Stimulated activated CD8-positive, alpha-beta memory T cell treated with anti-CD3 and anti-CD28 coated beads, Interleukin-2, amount 100 ng/mL, for 48 hours (primary cell): ENCODE measurements at places on chromosomes 12 and 14.

DNA sequence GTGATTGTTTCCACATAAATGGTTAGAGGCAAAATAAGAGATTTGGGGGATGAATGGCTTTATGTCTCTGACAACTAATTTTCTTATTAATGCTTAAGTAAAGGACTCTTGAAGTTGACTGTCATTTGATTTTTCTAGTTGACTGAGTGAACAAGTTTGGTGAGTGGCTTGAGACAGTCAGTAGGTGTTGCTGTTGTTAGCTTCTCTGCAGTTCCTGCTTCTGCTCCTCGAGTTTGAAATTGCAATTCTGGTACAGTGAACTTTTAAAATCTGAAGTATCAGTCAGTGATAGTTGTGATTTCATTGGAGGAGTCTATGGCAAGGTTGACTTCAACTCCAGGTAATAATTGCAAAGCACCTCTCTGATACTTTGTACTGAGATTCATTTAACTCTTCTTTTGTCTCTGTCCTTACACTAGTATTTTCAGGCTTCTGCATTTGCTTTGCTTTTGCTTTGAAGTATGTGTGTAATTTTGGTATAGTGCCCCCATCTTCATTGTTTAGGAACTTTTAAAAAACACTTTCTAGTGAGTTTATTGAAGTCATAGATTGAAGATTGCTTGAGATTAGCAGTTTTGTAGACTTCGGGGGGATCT, 415.5 kb downstream of the PCNX1 start:
- no peak for DNase-seq

DNA sequence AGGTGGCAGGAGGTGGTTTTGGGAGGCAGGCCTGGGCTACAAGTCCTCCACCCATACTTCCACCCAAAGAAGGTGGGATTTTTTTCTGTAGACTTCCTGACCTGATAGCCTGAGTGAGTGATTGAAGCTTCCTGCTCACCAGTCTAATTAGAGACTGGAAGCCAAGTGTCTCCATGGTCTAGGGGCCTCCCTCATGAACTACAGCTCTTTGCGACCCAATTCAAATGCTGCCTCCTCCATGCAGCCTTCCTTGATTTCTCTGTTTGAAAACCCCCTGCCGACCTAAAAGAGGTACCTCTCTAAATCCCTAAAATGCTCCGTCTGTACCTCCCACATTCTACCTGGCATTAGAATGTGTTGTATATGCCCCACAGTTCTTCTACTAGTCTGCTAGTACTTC, 124.9 kb downstream of the PLXNC1 start:
- DNase-seq, result no peak

DNA sequence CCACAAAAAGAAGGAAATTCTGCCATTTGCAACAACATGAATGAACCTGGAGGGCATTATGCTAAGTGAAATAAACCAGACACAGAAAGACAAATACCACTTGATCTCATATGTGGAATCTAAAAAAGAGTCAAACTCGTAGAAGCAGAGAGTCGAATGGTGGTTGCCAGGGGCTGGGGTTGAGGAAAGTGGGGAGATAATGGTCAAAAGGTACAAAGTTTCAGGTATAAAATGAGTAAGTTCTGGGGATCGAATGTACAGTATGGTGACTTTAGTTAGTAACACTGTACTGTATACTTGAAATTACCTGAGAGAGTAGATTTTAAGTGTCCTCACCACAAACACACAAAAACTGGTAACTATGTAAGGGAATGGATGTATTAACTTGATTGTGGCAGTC, 129.4 kb downstream of the PPM1H start:
- no peak for DNase-seq

- no peak for DNase-seq
Observed at GRCh38 chr14:73443758-73444157, 14.6 kb downstream of the NUMB start.
